Ecto neural progenitor cell (in vitro differentiated cells): ENCODE measurements at places on chromosomes 1 and 21.

DNA sequence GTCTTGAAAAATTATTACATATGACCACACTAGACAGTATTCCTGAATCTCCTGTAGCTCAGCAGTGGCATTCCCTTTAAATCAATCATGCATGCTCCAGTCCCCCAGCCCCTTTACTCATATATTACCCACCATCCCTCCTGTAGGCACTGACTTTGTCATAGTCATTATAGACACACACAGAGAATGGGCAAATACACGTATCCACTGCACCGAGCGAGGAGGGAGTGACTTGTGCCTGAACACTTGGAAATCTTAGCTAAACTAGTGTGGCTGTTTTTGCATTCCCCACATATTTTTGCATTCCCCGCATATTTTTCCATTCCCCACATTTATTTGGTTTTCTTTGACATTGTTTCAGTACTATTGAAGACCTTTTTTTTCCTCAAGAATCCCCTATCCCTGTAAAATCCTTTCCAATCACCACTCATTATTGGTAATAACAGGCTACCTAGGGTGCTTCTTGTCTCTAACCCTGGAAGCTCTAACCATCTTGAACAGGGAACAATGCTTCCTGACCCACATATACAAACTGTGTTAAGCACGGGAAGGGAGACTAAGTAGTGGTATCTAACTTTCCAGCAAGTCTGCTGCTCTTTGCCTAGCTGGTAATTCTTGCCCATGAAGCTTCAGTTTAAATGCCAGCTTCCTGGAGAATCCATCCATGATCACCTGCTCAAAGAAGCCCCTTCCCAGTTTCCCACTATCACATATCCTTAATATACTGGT is 534.4 kb upstream of the CAMK1G start:
- DNase-seq = no peak

DNA sequence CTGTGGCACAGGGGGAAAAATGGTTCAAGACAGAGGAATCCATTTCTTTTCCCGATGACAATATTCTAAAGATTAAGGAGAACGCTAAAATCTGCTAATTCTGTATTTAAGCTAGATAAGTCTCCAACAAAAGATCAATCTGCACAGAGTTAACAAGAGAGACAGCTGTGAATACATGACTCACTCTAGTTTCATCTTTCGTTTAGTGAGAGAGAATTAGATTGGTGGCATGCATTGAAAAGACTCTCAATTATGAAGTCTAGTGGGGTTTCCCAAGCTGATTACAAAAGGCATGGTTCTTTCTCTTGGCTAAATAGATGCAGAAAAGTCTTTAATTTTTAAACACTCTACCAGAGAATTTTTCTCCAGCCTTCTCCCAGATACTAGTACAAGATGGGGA is 34.4 kb downstream of the CAPN9 start:
- DNase-seq = no peak

DNA sequence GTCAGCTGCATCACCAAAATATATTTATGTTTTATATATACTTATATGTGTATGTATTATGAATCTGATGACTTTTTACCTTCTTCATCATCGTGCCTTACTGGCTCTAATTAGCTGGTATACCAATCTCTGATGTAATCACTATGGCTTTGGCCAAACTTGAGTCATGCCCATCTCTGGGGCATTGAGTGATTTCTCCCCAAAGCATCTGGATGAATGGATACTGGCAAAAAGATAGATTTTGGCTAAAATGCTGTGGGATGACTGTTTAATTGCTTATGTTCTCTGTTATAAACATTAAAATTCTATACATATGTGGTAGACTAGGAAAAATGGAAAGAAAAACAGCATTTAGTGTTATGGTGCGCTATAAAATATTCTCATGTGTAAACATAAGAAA is 19.6 kb downstream of the CDKN2C start:
- no peak for DNase-seq

GRCh38 chr1:60033066-60033465 is 40.5 kb downstream of the C1orf87 start:
- DNase-seq = no peak
